ENCODE measurements at places on chromosomes 2 and 18.

DNA sequence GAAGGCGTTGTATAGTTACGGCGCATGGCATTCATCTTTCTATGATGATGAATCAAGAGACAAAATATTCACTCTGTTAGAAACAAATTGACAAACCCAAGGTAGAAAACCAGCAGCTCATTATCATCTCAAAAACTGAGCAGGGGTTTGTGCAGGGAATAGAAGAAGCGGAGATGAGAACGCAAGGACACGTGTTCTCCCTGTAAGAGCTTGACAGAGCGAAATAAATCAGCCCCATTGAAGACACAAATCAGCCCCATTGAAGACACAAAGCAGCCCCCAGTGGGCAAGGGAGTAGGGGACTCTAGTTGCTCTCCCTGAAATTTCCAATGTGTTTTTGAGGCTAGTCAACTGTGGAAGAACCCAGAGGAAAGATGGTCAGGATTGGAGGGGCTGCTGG, 199.2 kb downstream of the EPHA4 start:
- no peak for DNase-seq

DNA sequence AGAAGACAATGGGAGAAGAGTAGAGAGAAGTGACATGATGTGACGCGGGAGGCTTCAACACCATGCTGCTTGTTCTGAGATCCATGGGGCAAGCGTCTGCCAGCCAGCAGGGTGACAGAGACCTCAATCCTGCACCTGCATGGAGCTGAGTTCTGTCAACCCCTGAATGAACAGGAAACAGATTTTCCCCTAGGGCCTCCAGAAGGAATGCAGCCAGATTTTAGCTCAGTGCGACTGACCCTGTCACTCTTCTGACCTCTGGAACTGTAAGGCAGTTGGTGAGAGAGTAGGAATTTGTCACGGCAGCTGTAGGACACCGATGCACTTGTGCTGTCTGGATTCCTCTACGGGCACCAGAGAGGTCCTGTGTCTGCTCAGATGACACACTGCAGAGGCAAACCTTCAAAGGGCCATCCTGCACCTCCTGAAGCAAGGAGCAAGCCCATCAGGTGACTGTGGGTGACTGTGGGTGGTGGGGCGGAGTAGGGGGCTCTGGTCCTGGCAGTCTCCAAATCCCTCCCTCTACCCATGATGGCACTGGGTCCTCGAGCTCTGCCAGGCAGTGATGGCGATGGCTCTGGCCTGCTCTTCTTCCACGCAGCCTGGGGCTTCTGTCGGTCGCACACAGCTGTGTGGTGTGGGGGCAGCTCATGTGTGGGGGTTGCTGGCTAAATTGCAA, 194.3 kb upstream of the TWIST2 start:
- DNase-seq, result no peak

- DNase-seq, result no peak
Measured at GRCh38 chr2:179581605-179582004, 279.8 kb downstream of the ZNF385B start.

DNA sequence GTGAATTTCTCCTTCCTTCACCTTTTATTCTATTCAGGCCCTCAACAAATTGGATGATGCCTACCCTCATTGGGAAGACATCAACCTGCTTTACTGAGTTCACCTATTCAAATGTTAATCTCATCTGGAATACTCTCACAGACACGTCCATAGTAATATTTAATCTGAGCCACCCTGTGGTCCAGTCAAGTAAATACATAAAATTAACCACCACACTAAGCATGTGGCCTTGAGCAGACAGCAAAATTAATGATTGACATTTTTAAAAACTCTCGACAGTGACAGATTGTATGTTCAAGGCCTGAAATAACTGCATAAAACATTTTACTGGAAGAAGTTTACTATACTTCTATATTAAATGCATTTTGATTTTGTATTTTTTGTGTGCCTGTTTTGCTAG, 540.6 kb upstream of the GCFC2 start:
- no peak for DNase-seq

- no peak for DNase-seq
Measured at GRCh38 chr2:9212661-9213411, 6.2 kb downstream of the ASAP2 start.

GRCh38 chr18:35728676-35729075, 147.1 kb downstream of the GALNT1 start:
- DNase-seq, result no peak

DNA sequence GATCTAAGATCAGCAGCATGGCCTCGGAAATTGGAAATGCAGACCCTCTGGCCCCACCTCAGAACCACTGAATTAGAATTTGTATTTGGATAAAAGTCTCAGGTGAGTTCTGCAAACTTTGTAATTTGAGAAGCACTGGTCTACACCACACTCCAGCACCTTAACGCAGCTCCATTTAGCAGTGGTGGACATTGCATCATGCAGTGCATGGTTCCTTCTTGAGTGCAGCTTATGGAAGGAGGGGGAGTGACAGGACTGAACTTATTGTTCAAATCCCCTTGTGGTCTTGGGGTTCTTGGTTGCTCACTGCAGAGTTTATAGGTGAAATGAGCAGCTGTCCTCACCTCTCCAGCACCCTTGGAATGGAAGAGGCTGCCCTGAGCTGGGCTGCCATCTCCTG, 17.4 kb upstream of the STEAP3 start:
- DNase-seq, result no peak

DNA sequence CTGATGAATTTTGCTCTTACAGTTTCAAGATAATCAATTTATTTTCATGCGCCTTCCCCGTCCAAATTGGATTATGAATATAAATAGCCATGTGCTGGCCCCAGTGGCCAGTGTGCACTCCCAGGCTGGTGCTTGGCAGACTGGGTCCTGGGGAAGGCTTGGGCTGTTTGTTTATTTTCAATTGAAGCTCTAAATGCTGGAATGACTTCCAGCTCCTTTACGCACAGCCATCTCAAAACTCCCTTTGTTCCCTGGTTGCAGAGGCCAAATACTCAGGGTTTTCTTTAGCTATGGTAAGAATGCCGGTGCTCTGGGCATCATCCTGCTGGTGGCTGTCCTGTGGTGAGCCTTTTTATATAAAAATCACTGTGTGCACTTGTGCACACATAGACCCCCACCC, 131.5 kb downstream of the PRKCE start:
- DNase-seq, result no peak

GRCh38 chr2:158953926-158954763, 14.3 kb upstream of the TANC1 start:
- DNase-seq, result no peak

GRCh38 chr2:28802975-28803429, 7.6 kb upstream of the SPDYA start:
- DNase-seq, result no peak

DNA sequence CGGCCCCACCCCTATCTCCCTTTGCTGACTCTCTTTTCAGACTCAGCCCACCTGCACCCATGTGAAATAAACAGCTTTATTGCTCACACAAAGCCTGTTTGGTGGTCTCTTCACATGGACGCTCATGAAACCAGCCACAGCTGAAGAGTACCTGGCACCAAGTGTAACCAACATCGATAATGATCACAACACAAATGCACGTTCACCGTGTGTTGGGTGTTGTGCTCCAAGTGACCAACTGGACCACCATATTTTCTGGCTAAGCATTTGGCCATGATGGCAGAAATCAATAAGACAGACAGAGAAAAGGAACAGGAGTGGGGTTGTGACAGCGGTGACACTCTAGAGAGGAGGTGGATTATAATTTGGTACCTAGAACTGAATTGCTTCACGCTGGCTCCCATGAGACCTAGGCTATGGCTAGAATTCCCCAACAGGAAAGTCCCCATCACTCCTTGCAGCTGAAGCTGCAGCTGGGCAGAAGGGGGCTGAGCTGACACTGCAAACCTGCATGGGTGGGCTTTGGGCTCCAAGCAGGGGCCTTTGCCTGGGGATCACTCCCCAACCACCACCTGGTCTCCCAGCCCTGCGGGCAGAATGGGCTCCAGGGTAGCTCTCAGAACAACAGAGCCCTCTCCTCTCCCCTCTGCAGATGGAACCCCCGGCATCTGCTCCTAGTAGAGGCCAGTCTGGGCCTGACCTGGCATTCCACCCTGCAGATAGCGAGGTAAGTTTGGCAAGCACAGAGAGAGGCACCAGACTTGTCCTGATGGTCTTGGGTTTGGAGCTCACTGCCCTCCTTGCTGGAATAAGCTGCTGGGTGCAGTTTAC, 14.6 kb upstream of the LRRFIP1 start:
- no peak for DNase-seq

GRCh38 chr2:43219383-43220228, 6.8 kb downstream of the ZFP36L2 start:
- peak; percentile 71 for DNase-seq

DNA sequence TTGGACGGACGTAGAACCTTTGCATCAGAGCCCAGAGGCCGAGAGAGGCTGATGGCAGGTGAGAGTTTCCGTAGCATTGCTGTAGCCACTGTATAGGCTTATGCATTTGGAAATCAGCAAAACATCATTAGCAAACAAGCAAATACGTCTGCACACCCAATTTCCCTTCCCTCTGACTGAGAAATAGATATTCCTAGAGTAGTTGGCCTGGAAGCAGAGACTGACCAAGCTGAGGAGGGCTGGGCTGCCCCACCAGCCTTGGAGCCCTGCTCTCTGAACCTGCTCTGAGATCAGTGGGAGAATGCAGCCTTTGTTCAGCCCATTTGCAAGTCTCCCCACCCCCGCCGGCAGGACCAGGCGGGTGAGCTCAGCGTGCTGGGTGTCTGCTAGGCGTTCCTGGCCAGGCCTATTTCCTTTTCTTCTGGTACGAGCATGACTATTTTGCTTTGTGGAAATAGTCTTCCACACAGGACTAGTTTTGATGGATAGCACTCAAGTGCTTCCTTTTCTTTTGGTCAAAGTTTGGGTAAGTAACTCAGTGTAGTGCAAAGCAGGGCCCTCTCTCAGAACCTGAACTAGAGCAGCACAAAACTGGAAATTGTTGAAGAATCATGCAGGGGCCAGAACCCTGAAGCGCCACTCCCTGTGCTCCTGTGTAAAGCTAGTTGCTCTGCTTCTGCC, 21.9 kb upstream of the RNF149 start:
- no peak for DNase-seq

- no peak for DNase-seq
Measured at GRCh38 chr2:140639628-140640027, 1491.2 kb downstream of the LRP1B start.

DNA sequence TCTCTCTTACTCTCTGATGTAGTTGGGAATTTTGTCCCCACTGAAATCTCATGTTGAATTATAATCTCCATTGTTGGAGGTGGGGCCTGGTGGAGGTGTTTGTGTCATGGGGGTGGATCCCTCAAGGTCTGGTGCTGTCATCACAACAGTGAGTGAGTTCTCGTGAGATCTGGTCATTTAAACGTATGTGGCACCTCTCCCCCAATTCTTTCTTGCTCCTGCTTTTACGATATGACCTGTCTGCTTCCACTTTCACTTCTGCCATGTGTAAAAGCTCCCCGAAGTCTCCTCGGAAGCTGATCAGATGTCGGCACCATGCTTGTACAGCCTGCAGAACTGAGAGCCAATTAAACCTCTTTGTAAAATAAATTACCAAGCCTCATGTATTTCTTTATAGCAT, 337.8 kb upstream of the CDH2 start:
- DNase-seq, result no peak

- no peak for DNase-seq
Measured at GRCh38 chr2:52390651-52391050, 1358.7 kb upstream of the NRXN1 start.

DNA sequence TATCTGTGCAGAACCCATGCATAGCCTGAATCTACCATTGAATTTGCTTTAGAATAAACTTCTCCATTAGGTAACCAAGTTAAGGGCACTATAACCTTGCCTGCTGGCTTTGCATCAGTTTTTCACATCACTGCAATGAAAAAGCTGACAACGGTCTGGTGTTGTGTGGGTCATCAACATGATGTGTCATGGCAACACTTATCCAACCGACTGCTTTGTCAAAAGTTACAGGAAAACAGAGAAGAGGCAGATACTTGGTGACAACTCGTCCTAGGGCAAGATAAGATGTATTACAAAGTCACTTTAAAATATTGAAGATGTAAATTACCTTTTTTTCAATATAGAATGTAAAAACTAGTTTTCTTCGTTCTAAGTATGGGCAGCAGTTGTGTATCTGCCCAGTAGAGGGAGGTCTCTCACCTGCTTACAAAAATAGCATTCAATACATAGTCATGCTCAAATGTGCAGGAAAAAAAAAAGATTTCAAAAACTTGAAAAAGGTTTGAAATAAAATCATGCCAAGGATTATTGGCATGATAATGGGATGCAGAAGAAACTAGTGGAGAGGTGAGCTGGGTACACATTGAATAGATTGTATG, 96.3 kb downstream of the EVA1A start:
- DNase-seq, result no peak

DNA sequence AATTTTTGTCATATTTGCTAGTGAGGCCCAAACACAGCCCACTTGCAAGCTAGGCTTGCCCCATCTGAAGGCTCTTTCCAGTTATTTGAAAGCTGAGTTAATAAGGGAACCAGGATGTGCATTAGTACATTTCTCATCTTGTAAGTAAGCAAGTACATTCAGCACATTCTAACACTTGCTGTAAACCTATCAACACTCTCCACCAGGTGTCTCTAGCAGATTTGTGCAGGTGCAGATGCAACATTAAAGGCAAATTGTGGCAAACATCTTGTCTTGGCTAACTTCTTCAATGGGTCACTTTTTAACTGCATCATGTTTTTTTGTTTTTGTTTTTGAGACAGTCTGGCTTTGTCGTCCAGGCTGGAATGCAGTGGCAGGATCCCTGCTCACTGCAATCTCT, 25.3 kb upstream of the MFSD6 start:
- DNase-seq, result peak; percentile 21

GRCh38 chr2:122539311-122539710, 783.9 kb downstream of the TSN start:
- DNase-seq, result no peak

GRCh38 chr2:20062615-20063545, 11.5 kb upstream of the LAPTM4A start:
- no peak for DNase-seq

- no peak for DNase-seq
Measured at GRCh38 chr2:98060277-98060676, 26.7 kb upstream of the VWA3B start.

DNA sequence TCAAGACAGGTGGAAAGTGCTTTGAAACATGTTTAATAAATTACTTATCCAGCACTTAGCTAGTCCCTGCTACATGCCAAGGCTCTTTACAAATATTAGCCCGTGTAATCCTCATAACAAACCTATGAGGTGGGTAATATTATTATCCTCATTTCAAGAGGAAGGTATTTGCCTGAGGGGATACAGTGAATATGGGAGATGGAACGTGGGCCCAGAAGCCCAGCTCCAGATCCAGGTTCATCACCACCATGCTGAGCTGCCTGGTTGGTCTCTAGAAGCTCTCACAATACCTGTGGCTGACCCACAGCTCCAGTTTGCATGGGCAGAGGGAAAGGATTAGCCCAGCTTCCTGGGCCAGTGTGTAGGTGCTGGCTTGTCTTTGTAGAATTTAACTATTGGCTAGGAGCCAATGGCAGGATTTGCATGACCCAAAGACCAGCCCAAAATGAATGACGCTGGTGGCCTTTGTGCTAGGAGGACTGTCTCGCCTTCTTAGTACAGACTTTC, 61.6 kb upstream of the ATP8B1 start:
- DNase-seq, result no peak

GRCh38 chr2:4976407-4976806, 715.8 kb upstream of the SOX11 start:
- no peak for DNase-seq

- DNase-seq, result no peak
Measured at GRCh38 chr2:181916726-181917718, 25.5 kb downstream of the ITPRID2 start.

All from GM12892 (cell line).